ENCODE measurements at places on chromosomes 12 and 14.

GRCh38 chr12:72839696-72840095 is 567.5 kb downstream of the TRHDE start:
- peak; percentile 49 for DNase-seq

GRCh38 chr14:35298351-35298750 is 6.2 kb downstream of the PSMA6 start:
- no peak for DNase-seq

DNA sequence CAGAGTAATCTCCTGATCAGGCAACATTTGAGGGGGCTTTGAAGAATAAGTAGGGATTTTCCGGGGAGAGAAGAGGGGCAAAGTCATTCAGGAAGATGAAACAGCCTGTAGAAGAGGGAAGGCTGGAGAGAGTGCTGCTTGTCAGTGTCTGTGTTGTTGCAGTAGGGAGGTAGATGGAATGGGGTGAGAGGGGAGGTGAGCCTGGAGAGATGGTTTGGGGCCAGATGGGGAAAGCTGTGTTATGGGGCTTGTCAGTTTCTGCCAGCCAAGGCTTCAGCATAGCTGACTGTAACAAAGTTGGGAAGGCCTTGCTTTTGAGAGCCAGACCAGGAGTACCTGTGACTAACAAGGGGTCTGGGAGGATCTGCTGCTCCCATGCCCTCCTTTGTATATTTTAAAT is 18.0 kb downstream of the BICD1 start:
- DNase-seq, result no peak

DNA sequence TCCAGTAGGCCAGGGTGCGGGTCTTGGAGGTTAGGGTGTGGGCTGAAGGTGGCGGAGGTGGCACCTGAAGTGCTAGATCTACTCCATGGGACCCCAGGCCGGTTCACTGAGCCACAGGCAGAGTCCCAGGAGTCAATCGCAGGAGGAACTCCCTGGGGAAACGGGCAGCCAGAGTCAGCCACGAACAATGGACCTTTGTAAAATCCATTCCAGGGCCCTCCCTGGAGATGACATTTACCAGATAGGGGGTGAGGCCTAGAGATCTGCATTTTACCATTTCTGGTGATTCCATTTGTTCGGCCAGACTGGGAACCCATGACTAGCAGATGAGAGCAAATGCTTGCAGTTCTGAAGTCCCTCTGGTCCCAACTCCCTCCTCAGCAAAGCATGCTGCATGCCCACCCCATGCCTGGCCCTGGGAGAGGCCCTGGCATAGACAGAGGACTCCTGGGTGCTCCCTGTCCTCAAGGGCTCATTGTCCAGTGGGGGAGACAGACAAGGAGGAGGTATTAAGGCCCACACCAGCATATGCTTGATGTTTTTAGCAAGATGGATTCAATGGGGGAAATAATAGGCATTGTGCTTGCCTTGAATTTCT is 115.5 kb downstream of the EML1 start:
- DNase-seq, result no peak

- no peak for DNase-seq
These were observed 78.7 kb downstream of the SPTB start for GRCh38 chr14:64801046-64801445.

GRCh38 chr14:36504771-36505175 is 15.3 kb downstream of the NKX2-1 start:
- DNase-seq, result no peak

DNA sequence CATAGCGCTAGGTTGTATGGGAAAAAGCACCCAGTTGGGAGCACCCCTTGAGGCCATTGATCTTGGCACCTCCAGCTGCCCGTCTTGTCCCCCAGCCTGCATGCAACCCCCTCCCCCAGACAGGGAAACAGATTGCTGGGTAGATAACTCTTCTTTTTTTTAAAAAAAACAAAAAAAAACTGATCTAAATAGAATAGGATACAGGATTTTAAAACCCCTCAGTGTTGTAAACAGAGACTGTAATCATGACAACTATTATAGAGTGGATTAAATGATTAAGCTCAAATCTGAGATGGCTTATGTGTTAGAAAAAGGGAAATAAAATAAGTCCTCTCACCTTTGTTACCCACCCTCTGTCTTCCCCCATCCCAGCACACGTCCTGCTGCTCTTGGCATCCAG is 48.9 kb downstream of the MAX start:
- DNase-seq, result no peak

DNA sequence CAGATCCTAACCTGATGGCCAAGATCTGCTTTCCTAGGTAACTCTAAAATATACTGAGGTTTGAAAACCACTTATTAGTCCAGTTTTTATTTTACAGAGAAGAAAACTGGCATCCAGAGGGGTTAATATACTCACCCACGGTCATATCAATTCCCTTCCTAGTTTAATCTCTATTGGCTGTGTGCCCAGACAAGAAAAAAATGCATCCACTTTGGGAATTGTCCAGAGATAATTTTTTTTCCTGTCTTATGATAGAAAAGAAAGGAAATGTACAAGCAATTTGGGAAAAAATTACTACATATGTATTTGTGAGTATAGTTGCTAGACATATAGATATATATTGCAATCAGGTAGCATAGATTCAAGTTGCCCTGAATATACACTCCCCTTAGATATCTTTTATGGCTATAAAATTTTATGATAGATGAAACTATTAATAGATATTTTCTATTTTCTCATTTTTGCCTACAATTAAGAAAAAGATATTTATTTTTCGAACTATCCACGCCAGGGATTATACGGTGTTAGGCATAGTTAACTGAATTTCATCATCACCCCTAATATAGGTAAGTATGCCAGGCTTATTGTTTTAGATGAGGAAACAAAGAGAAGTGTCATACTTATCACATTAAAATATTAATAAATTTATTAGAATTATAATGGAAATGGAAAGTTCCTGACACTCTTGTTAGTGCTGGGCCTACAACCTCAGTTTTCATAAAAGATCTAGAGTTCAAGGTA is 100.5 kb upstream of the SLC38A2 start:
- peak; percentile 20 for DNase-seq

- no peak for DNase-seq
These were observed 477.9 kb downstream of the APAF1 start for GRCh38 chr12:99122959-99123358.

GRCh38 chr12:4802841-4803240 is 82.6 kb downstream of the GALNT8 start:
- no peak for DNase-seq

DNA sequence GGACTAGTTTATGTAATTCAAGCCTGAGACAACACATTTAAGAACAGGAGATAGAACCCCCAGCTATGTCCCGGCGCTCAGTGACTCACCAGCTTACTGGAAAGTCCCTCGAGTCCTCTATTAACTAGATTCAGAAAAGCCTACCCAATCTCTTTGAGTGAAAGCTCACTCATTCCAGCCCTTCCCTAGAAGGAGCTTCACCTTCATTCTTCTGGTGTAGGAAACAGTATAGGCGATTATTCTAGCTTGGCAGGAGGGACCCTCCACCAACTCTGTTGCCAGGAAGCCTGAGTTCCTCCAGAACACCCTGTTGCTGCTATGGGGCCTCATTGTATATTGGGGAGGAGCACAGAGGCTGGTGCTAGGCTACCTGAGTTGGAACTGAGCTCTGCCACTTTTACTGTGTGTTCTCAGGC is 57.2 kb upstream of the AEBP2 start:
- no peak for DNase-seq

- DNase-seq, result no peak
These were observed 12.2 kb upstream of the CLMN start for GRCh38 chr14:95331708-95332408.

DNA sequence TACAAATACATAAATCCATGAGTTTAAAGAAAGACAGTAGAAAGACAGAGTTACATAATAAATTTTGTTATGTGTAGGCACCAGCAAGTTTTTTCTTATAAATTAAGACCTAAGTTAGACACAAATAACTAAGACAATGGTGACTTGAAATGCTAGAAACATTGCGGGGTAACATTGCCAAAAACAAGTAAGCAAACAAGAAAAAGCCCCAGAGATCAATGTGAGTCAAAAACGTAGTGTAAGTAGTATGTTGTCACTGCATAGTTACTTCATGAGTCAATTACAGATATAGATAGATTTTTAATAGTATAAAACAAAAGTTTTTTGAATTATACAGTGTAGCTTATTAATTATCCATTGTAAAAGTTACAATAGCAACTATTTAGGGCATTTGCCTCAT is 83.4 kb downstream of the CNTN1 start:
- no peak for DNase-seq

- DNase-seq, result no peak
These were observed 41.8 kb downstream of the RBM19 start for GRCh38 chr12:113924341-113924740.

GRCh38 chr12:5643266-5643665 is 211.4 kb downstream of the NTF3 start:
- DNase-seq, result no peak

DNA sequence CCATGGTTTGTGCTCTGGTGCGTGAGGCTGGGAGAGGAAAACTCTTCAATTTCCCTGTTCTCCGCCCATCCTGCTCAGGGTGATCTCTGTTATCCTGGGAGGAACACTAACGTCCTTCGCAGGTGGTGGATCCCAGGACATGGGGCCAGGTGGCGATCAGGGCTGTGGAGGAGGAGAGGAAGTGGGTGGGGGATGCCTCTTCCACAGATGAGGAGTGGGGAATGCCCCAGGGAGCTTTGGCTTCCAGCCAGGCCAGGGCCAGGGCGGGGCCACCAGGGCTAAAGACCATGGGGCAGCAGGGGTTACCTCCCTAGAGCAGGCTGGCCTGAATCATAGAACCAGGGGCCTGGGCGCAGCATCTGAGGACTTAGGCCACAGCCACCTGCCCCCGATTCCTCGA is 3.3 kb upstream of the KRT75 start:
- DNase-seq, result no peak

GRCh38 chr12:63440048-63440447 is 228.2 kb downstream of the DPY19L2 start:
- no peak for DNase-seq

DNA sequence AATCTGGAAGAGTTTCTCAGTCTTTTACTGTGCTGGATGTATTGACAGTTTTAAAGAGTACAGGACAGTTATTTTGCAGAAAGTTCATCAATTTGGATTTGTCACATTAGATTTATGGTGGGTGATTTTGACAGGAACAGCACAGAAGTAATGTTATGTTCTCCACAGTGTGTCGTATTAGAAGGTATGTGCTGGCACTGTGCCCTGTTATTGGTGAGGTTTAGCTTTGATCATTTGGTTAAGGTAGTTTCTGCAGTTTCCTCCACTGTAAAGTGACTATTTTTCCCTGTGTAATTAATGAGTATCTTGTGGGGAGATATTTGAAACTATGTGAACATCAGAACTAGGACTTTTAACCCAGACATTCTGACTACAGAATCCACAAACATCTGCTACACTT is 308.5 kb upstream of the TBX3 start:
- no peak for DNase-seq

DNA sequence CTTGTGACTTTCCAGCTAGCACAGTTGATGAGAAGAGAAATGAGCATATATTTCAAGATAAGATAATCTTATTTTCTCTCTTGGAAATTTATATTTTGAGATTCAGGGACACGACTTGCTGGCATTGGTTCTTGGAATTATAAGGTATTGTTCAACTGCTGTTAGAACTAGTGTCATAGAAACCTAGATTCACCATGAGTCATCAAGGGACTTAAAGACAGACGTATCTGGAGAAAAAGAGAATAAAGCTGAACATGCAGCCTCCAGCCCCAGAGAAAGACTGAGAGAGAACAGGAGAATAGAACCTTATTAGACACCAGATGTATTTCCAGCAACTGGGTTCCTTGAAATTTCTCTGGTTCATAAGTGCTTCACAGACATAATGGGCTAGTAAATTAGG is 194.4 kb upstream of the PPFIA2 start:
- no peak for DNase-seq
